ENCODE measurements at places on chromosomes 13 and 19. TPM values are rescaled to one million over a fixed set of nuclear protein-coding genes. Genes with fewer than 3 reads are reported as not detected.

GRCh38 chr13:102591988-102592781 lies 4.6 kb upstream of the TPP2 start:
- DNase-seq: peak; percentile 83
- peak overlapping the region; percentile 73 for H3K4me3 ChIP-seq
- H3K27me3 ChIP-seq: no peaks in the 10 kb centered on the region
- no peaks in the 10 kb centered on the region for H3K36me3 ChIP-seq
- H3K27ac ChIP-seq: peak overlapping the region; percentile 81

DNA sequence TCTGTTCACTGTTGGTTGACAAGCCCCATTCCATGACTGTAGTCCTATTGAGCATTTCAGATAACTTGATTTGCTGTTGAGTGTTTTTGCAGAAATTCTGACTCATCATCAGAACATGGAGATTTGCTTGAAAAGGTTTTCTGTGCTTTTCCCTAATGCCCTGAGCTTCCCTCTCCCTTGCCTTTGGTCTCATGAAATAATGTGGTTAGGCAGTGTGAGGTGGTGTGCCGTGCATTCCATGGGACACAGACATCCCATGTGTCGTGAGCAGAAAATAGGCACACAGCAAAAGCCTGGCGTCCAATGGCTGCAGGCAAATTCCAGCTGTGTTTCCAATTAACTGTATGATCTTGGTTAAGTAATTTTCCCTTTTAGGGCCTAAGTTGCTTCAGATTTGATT lies 197.4 kb downstream of the DLEU7 start:
- H3K27me3 ChIP-seq: no peaks in the 10 kb centered on the region
- no peaks in the 10 kb centered on the region for H3K4me1 ChIP-seq
- H3K27ac ChIP-seq: no peak overlapping the region
- DNase-seq: no peak
- H3K36me3 ChIP-seq: no peaks in the 10 kb centered on the region

GRCh38 chr13:51549593-51549992 lies 34.7 kb upstream of the WDFY2 start:
- no peaks in the 10 kb centered on the region for H3K36me3 ChIP-seq
- H3K4me3 ChIP-seq: no peak overlapping the region
- no peaks in the 10 kb centered on the region for H3K27me3 ChIP-seq
- no peak for DNase-seq
- H3K27ac ChIP-seq: no peak overlapping the region

DNA sequence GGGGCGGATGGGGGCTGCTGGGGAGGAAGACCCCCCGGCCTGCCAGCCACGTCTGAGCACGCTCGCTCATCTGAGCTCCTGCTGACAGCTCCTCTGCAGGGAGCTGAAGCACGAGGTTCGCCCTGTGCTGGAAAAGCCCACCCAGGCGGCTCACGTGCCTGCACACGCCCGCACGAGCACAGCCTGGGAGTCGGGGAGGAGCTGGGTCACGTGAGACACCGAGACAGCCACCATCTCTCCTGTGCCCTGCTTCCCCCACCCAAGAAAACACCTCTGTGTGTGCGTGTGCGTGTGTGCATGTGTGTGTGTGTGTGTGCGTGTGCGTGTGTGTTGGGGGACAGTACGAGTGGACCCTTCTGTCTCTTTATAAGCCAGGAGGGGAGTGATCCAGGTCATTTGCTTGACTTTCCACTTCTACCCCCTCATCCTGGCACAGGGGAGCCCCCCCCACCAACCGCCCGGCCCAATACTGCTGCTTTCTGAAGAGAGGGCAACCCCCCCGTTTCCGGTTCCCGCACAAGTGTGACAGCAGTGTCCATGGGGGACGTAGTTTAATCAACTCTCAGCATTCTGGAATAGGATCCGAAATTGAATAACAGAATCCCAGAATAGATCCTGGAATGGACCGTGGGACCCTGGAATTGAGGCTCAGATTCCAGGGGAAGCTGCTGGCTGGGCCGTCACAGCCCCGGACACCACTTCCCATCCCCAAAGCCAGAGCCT lies 42.5 kb downstream of the CELF5 start:
- no peaks in the 10 kb centered on the region for H3K27me3 ChIP-seq
- H3K27ac ChIP-seq: no peak overlapping the region
- H3K4me3 ChIP-seq: no peak overlapping the region
- no peaks in the 10 kb centered on the region for H3K36me3 ChIP-seq

GRCh38 chr13:27203854-27204253 lies 32.2 kb upstream of the USP12 start:
- H3K27ac ChIP-seq: no peak overlapping the region
- no peak overlapping the region for H3K4me3 ChIP-seq
- H3K36me3 ChIP-seq: no peaks in the 10 kb centered on the region
- no peaks in the 10 kb centered on the region for H3K27me3 ChIP-seq
- no peak for DNase-seq

DNA sequence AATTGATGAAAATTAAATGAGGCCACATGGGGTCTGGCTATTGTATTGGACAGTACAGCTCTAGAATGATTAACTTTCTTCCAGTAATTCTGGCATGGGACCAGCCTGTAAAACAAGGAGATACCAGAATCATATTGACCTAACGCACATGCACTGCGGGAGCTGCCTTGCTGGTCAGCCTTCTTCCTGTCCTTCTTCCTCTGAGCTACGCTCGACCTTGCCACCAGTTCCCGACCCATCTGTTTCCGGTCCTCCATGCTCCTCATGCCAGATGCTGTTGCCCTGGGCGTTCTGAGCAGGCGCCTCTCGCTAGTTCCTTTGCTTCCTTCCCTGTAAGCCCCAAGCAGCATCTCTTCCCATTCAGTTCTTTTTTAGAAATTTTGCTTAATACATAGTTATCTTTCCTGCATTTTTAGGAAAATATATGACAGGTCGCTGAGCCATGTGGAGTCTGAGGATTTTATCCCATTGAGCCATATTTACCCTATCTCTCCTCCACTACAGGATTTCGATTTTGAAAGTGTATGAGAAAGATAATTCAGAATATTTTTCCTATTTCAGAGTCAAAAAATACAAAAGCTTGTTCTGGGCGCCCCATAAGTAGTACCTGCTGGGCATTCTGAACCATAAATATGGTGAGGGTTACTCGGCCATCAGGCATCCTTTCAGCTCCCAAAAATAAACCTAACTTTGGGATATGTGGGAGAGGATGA lies 38.6 kb downstream of the TNFRSF19 start:
- peaks cover 4% of the 10 kb centered on the region for H3K4me1 ChIP-seq
- peak overlapping the region; percentile 47 for H3K27ac ChIP-seq
- H3K27me3 ChIP-seq: no peaks in the 10 kb centered on the region
- H3K36me3 ChIP-seq: no peaks in the 10 kb centered on the region

GRCh38 chr13:84121456-84121855 lies 239.2 kb upstream of the SLITRK1 start:
- no peaks in the 10 kb centered on the region for H3K36me3 ChIP-seq
- no peaks in the 10 kb centered on the region for H3K4me1 ChIP-seq
- no peak for DNase-seq
- H3K4me3 ChIP-seq: no peak overlapping the region
- no peak overlapping the region for H3K27ac ChIP-seq

DNA sequence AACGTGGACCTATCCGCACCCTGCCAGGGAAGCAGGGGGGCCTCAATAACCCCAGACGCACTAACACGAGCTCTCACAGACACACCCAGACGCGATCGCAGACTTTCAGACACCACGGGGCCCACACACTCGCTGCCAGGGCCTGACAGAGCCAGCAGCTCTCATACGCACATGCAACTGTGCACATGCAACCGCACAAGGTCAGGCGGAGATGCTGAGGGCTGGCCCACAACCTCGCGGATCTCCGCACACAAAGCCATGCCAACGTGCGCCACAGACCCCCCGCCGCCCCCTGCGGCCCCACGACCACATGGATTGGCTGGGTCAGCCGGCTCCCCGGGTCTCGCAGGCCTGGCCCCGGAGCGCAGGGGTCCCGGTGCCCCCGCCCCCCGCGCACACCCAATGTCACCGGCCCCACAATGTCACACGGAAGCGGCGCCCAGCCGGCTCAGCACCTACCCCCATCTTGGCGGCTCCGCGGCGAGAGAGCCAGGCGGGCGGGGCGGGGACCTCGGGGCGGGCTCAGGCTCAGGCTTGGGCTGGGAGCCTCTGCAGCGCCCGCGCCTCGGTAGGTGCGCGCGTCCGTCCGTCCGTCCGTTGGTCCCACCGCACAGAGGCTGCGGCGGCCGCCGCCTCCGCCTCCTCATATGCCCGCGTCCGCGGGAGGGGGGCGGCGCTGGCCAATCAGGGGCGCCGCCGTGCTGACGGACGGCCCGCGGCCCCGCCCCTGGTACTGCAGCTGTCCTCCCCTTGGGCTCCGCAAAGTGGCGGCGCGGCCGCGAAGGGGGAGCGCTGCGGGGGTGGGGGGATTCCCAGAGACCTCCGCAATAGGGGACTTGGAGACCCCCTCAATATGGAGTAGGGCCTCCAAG lies at the start of gene ATP1A3:
ATP1A3 (minus strand) TSS at position 619 of the 872 bp plus-strand sequence; CDS start at position 465, 154 bp downstream.
- H3K36me3 ChIP-seq: no peaks in the 10 kb centered on the region
- no peak within 1 kb of the TSS for H3K27ac ChIP-seq
- peaks cover 6% of the 10 kb centered on the region for H3K27me3 ChIP-seq
- H3K4me3 ChIP-seq: peak within 1 kb of the TSS; percentile 42
- DNase-seq: peak; percentile 74
- H3K4me1 ChIP-seq: peaks cover 6% of the 10 kb centered on the region

GRCh38 chr19:17376935-17377600 lies at the start of gene PLVAP:
Gene PLVAP, minus strand, starts transcription at chr19:17377342. Its CDS starts 54 bp downstream, at chr19:17377288.
- H3K27me3 ChIP-seq: no peaks in the 10 kb centered on the region
- no peaks in the 10 kb centered on the region for H3K36me3 ChIP-seq
- H3K27ac ChIP-seq: no peak within 1 kb of the TSS
- no peaks in the 10 kb centered on the region for H3K4me1 ChIP-seq

- no peaks in the 10 kb centered on the region for H3K27me3 ChIP-seq
- peaks cover 10% of the 10 kb centered on the region for H3K4me1 ChIP-seq
- DNase-seq: no peak
- H3K4me3 ChIP-seq: no peak overlapping the region
- no peak overlapping the region for H3K27ac ChIP-seq
Observed at GRCh38 chr13:27018344-27018861, 153.2 kb downstream of the USP12 start.

DNA sequence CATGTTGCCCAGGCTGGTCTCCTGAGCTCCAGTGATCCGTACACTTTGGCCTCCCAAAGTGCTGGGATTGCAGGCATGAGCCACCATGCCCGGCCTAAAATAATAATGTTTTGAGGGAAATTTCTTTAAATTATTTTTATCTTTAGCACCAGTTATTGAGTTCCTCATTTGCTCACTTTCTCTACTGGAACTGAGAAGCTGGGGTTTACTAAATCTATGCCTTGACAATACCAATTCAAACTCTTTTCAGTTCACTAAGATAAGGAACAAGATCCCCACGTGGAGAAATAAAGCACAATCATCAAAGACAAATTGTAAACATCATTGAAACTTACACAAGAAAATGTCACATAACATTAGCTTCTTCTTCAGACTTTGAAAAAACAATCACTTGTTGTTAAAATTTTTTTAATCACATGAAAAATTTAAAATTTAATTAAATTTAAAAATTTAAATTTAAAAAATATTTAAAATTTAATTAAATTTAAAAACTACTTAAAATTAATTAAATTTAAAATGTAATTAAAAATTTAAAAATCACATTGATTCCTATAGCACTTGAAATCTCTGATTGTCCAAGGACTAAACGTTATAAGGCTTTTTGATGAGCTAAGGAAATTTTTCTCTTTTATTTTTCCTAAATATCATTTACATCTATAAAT lies 25.2 kb upstream of the XPO4 start:
- no peaks in the 10 kb centered on the region for H3K4me1 ChIP-seq
- no peaks in the 10 kb centered on the region for H3K27me3 ChIP-seq
- DNase-seq: no peak
- no peaks in the 10 kb centered on the region for H3K36me3 ChIP-seq
- H3K27ac ChIP-seq: no peak overlapping the region

GRCh38 chr19:6589711-6590257 lies 1.2 kb downstream of the CD70 start:
- H3K36me3 ChIP-seq: no peaks in the 10 kb centered on the region
- peaks cover 2% of the 10 kb centered on the region for H3K27me3 ChIP-seq
- H3K4me3 ChIP-seq: no peak overlapping the region
- no peak overlapping the region for H3K27ac ChIP-seq
- no peaks in the 10 kb centered on the region for H3K4me1 ChIP-seq

- peak; percentile 57 for DNase-seq
- H3K36me3 ChIP-seq: no peaks in the 10 kb centered on the region
- no peak overlapping the region for H3K4me3 ChIP-seq
- no peaks in the 10 kb centered on the region for H3K4me1 ChIP-seq
Observed at GRCh38 chr13:62512194-62513141, 1096.8 kb upstream of the PCDH20 start.

DNA sequence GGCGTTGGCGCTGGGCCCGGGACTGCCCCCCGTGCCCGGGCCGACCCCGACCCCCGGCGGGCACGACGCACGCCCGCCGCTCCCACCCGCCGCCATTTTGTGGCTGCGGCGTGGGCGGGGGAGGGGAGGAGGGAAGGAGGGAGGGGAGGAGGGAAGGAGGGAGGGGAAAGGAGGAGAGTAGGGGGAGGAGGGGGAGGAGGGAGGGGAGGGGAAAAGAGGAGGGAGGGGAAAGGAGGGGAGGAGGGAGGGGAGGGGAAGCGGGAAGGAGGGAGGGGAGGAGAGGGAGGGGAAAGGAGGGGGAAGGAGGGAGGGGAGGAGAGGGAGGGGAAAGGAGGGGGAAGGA lies at the start of gene BTBD2:
BTBD2 (minus strand) TSS at position 107 of the 343 bp plus-strand sequence; CDS start at position 96, 11 bp downstream.
- peak; percentile 54 for DNase-seq
- H3K27ac ChIP-seq: no peak within 1 kb of the TSS
- H3K4me3 ChIP-seq: peak within 1 kb of the TSS; percentile 83
- no peaks in the 10 kb centered on the region for H3K36me3 ChIP-seq
- no peaks in the 10 kb centered on the region for H3K4me1 ChIP-seq

DNA sequence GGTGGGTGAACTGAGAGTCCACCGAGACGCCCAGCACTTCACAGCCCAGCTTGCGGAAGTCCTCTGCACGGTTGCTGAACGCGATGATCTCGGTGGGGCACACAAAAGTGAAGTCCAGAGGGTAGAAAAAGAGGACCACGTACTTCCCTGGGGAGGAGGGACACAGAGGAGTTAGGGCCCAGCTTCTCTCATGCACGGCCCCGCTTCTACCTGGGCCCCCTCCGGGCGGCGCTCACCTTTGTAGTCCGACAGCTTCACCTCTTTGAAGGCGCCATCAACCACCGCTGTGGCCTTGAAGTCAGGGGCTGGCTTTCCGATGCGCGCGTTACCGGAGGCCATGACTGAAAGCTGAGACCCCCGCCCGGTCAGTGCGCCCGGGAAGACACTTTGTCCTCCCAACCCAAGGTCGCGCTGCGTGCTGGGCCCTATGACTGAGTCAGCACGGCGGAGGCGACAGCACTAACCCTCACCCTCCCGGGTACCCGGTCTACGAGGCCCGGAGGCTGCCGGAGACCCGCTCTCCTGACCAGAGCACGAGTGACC lies 606 bp downstream of the PRDX2 start:
- H3K36me3 ChIP-seq: no peaks in the 10 kb centered on the region
- DNase-seq: no peak

The MAST3 gene
- 8.0 TPM for total RNA-seq

The LILRB3 gene
- not detected for total RNA-seq

The POLRMT gene
- total RNA-seq: 93.3 TPM

The ZBTB32 gene
- not detected for total RNA-seq

The MTRF1 gene
- total RNA-seq: 21.2 TPM

The DAZAP1 gene
- 165 TPM for total RNA-seq

The FLT3 gene
- total RNA-seq: not detected

The ATP4A gene
- total RNA-seq: not detected

The ZNF582 gene
- not detected for total RNA-seq
